Activated CD4-positive, alpha-beta T cell treated with anti-CD3 and anti-CD28 coated beads for 36 hours (primary cell): ENCODE measurements at places on chromosomes 1 and 21. TPM values are rescaled to one million over a fixed set of nuclear protein-coding genes. Genes with fewer than 3 reads are reported as not detected.

- H3K27ac ChIP-seq: no peak within 1 kb of the TSS
- no peak within 1 kb of the TSS for H3K4me3 ChIP-seq
- no peaks in the 10 kb centered on the region for H3K27me3 ChIP-seq
- H3K36me3 ChIP-seq: no peaks in the 10 kb centered on the region
- DNase-seq: no peak
Observed at GRCh38 chr1:161631076-161631475, at the start of gene FCGR3B. FCGR3B (minus strand) TSS chr1:161631176; CDS start chr1:161631094, 82 bp downstream.

The FCGR3B gene
- total RNA-seq: not detected

DNA sequence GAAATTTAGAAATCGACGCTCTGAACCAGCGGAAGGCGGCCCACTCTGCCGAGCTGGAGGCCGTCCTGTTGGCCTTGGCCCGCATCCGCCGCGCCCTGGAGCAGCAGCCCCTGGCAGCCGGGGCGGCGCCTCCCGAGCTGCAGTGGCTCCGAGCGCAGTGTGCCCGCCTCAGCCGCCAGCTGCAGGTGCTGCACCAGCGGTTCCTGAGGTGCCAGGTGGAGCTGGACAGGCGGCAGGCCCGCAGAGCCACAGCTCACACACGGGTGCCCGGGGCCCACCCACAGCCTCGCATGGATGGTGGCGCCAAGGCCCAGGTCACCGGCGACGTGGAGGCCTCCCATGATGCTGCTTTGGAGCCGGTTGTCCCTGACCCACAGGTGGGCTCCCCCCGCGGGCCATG is 47.0 kb upstream of the DIP2A start:
- no peaks in the 10 kb centered on the region for H3K4me1 ChIP-seq
- no peaks in the 10 kb centered on the region for H3K27me3 ChIP-seq
- H3K36me3 ChIP-seq: peaks cover 22% of the 10 kb centered on the region
- H3K4me3 ChIP-seq: no peak overlapping the region

DNA sequence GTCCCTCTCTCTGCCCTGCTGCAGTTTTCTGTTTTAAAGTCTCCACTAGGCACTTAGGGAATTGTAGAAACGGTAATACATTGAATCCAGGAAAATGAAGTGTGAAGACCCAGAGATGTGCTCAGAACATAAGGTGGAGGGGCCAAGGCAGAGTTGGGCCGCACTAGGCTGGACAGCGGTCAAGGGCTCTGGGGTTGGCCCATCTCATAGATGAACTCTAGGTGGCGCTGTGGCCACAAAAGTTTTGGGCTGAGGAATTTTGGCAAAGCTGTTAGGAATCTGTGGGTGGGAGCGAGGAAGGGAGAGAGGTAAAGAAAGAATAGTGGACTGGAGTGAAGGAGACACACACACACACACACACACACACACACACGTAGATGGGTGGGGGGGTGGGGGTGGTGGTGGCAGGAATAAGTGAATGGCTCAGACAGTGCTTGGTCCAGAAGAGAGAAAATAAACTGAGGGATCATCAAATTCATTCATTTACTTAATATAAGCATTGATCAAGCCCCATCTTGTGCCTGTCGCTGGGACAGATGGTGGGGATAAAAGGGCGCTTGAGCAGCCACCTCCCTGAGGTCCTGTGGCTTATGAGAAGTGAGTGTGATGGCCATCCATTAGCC is 258.5 kb downstream of the TRABD2B start:
- peak; percentile 22 for DNase-seq
- H3K4me3 ChIP-seq: no peak overlapping the region

DNA sequence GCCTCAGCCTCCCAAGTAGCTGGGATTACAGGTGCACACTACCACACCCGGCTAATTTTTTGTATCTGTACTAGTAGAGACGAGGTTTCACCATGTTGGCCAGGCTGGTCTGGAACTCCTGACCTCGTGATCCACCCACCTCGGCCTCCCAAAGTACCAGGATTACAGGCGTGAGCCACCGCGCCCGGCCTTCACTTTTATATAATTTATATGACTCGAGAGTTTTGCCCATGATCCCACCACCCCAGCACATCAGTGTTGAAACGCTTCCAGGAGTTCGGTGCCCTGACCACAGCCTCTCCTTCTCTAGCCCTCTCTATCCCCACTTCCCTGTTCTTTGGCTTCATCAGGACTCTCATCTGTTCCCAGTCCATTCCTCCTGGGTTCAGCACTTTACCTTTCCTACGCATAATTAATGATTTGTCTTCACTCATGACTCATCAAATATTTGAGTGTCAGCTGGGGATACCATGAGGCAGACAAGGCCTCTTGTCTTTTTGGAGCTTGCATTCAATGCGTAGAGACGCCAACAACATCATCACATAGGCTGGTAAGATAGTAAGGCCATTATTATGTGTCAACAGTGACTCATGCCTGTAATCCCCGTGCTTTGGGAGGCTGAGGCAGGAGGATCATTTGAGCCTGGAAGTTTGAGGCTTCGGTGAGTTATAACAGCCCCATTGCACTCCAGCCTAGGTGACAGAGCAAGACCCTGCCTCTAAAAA is 1.4 kb downstream of the PMF1 start:
- H3K27me3 ChIP-seq: no peaks in the 10 kb centered on the region
- DNase-seq: peak; percentile 67
- peaks cover 71% of the 10 kb centered on the region for H3K36me3 ChIP-seq
- peaks cover 45% of the 10 kb centered on the region for H3K4me1 ChIP-seq
- peak overlapping the region; percentile 76 for H3K4me3 ChIP-seq

- H3K27ac ChIP-seq: no peak overlapping the region
- peaks cover 7% of the 10 kb centered on the region for H3K4me1 ChIP-seq
- DNase-seq: no peak
- H3K36me3 ChIP-seq: no peaks in the 10 kb centered on the region
- no peak overlapping the region for H3K4me3 ChIP-seq
- H3K27me3 ChIP-seq: no peaks in the 10 kb centered on the region
Observed at GRCh38 chr1:200258447-200259375, 151.1 kb downstream of the ZNF281 start.

- H3K4me1 ChIP-seq: peaks cover 23% of the 10 kb centered on the region
- no peak for DNase-seq
- H3K4me3 ChIP-seq: no peak overlapping the region
- H3K27me3 ChIP-seq: no peaks in the 10 kb centered on the region
Observed at GRCh38 chr1:116855191-116855619, 54.5 kb upstream of the PTGFRN start.

DNA sequence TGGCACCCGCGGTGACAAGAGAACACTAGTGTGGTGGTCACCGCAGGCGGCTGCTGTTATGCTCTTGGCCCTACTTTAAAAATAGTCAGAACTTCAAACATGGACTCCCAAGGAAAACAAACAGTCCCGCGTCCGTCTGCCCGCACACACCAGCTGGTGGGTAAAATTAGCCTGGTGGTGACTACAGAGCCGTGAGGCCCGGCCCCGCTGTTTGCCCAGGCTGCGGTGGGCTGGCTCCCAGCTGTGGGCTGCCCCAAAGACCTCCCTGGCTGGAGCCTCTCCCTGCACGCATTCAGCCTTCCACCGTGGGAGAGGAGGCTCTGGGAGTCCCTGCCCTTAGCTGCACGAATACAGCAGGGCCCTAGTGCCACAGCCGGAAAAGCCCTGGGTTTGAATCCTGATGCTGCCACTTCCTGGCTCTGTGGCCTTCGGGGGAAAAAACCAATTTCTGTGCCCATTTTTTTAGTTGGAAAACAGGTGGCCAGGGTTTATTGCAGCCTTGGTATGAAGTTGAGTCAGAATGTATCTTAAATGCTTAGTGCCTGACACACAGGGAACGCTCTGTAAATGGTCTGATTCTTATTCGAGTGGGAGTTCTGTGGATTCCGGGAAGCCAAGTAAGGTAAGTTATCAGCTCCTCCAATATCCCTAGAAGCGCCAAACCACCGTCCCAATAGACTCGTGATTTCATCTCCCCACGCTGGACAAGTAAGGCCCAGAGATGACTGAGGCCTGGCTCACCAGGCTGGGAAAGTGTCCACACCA is 58.2 kb downstream of the ALPL start:
- no peak overlapping the region for H3K4me3 ChIP-seq
- H3K36me3 ChIP-seq: no peaks in the 10 kb centered on the region
- H3K27ac ChIP-seq: no peak overlapping the region
- no peak for DNase-seq

DNA sequence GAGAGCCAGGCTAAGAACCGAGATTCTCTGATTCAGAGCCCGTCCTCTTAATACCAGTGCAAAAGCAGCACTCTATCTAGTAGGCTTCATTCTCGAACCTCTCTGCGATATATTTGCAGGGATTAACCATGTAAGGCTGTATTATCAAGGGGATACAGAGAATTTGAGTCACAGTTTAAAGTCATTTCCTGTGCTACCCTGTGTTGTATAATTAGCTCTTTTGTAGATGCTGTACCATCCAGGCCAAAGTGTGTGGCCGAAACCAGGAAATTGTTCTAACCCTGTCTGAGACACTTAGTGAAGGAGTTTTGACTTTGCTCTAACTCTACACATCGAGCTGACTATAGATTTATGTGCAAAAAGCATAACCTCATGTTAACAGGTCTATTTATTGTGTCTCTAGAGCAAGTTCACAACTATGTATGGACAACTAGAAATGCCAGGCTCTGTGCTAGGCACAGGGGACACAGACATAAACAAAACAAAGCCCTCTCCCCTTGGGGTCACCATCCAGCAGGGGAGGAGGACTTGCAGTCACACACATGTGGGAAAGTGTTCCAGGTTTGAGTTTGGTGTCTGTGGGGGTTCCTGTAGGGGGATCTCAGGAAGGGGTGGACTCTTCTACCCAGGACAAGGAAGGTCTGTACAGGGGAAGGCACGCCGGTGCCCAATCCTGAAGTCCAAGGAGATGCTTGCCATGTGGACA is 182.2 kb downstream of the DHRS3 start:
- H3K27me3 ChIP-seq: no peaks in the 10 kb centered on the region
- H3K36me3 ChIP-seq: peaks cover 41% of the 10 kb centered on the region
- peak; percentile 78 for DNase-seq
- H3K4me1 ChIP-seq: peaks cover 75% of the 10 kb centered on the region

The UBE2U gene
- not detected for total RNA-seq

GRCh38 chr1:212600071-212600915 is 8.3 kb upstream of the ATF3 start:
- H3K36me3 ChIP-seq: no peaks in the 10 kb centered on the region
- DNase-seq: no peak
- no peak overlapping the region for H3K4me3 ChIP-seq
- peaks cover 51% of the 10 kb centered on the region for H3K4me1 ChIP-seq
- peaks cover 42% of the 10 kb centered on the region for H3K27me3 ChIP-seq

GRCh38 chr1:183622884-183623785 is 12.4 kb downstream of the ARPC5 start:
- H3K36me3 ChIP-seq: peaks cover 14% of the 10 kb centered on the region
- peak; percentile 71 for DNase-seq
- no peaks in the 10 kb centered on the region for H3K27me3 ChIP-seq
- peak overlapping the region; percentile 22 for H3K27ac ChIP-seq
- H3K4me1 ChIP-seq: peaks cover 17% of the 10 kb centered on the region

DNA sequence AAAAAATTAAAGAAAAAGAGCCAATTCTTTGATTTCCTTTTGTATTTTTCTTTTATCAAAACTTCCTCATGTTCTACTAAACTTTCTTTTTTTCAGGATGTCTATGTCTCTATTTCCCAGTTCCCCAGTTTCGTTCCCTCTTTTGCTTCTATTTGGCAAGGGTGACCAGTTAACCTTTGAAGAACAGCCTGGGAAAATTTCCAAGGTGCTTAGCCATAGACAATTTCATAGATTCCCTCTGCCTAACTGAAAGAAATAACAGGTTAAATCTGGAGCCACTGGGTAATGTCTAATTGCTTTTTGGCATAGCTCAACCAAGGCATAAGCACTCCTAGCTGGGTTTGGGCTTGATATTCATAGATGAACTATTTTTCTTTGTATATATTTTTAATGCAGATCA is 272.3 kb downstream of the ADGRL2 start:
- no peak overlapping the region for H3K27ac ChIP-seq
- no peaks in the 10 kb centered on the region for H3K36me3 ChIP-seq
- DNase-seq: no peak
- no peaks in the 10 kb centered on the region for H3K27me3 ChIP-seq

GRCh38 chr1:204640578-204640977 is 45.0 kb downstream of the LRRN2 start:
- DNase-seq: no peak
- no peak overlapping the region for H3K27ac ChIP-seq
- no peaks in the 10 kb centered on the region for H3K4me1 ChIP-seq
- no peak overlapping the region for H3K4me3 ChIP-seq
- H3K27me3 ChIP-seq: peaks cover 8% of the 10 kb centered on the region

The KCNK1 gene
- 1.1 TPM for total RNA-seq

DNA sequence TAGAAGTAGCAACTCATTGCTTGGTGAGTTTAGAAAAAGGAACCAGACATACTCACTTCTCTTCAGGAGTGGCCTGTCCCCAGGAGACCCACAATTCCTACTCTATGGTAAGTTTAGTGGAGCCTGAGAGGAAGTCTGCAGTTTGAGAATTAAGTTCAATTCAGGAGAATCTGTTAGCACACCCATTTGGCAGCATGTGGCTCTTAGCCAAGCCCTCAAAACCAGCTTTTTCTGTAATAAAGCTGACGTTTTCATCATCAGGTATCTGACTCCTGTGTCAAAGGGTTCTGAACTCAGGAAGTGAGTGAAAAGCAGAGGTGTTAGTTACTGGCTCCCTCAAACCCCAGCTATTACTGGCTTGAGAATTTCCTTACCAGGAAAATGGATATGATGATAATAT is 20.4 kb upstream of the RGS16 start:
- H3K4me1 ChIP-seq: peaks cover 70% of the 10 kb centered on the region
- DNase-seq: peak; percentile 52
- H3K36me3 ChIP-seq: peaks cover 2% of the 10 kb centered on the region
- peak overlapping the region; percentile 82 for H3K27ac ChIP-seq

The COL16A1 gene
- total RNA-seq: not detected

DNA sequence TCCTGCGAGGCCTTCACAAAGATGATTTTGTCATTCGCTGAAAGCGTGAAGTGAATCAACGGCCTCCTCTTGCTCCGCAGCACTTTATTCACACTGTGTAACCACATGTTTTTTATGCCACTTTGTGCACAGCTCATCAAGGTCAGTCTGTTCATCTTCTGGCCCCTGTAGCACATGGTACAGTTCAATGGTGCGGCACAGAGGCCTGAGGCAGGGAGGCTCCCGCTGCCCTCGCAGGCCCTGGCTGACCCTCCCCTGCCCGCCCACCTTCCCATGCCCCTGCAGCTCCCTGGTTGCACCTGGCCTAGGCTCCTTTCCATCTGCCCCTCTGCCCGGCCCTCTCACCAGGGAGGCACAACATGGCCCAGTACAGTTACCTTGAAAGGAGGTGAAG is 87.5 kb downstream of the CD247 start:
- no peaks in the 10 kb centered on the region for H3K27me3 ChIP-seq
- DNase-seq: no peak
- no peak overlapping the region for H3K4me3 ChIP-seq
- H3K4me1 ChIP-seq: peaks cover 44% of the 10 kb centered on the region
- H3K27ac ChIP-seq: peak overlapping the region; percentile 64

- peaks cover 14% of the 10 kb centered on the region for H3K27me3 ChIP-seq
- H3K27ac ChIP-seq: no peak overlapping the region
- peak; percentile 62 for DNase-seq
- H3K4me1 ChIP-seq: no peaks in the 10 kb centered on the region
- H3K4me3 ChIP-seq: no peak overlapping the region
Observed at GRCh38 chr1:152110365-152110859, 4.8 kb downstream of the TCHH start.
